Stimulated activated CD4-positive, alpha-beta T cell treated with anti-CD3 and anti-CD28 coated beads, TNF-alpha, amount 100 ng/mL, for 1 hour (primary cell): ENCODE measurements at places on chromosomes 3 and 15.

- no peak for DNase-seq
Measured at GRCh38 chr3:42529468-42529867, 27.0 kb downstream of the VIPR1 start.

DNA sequence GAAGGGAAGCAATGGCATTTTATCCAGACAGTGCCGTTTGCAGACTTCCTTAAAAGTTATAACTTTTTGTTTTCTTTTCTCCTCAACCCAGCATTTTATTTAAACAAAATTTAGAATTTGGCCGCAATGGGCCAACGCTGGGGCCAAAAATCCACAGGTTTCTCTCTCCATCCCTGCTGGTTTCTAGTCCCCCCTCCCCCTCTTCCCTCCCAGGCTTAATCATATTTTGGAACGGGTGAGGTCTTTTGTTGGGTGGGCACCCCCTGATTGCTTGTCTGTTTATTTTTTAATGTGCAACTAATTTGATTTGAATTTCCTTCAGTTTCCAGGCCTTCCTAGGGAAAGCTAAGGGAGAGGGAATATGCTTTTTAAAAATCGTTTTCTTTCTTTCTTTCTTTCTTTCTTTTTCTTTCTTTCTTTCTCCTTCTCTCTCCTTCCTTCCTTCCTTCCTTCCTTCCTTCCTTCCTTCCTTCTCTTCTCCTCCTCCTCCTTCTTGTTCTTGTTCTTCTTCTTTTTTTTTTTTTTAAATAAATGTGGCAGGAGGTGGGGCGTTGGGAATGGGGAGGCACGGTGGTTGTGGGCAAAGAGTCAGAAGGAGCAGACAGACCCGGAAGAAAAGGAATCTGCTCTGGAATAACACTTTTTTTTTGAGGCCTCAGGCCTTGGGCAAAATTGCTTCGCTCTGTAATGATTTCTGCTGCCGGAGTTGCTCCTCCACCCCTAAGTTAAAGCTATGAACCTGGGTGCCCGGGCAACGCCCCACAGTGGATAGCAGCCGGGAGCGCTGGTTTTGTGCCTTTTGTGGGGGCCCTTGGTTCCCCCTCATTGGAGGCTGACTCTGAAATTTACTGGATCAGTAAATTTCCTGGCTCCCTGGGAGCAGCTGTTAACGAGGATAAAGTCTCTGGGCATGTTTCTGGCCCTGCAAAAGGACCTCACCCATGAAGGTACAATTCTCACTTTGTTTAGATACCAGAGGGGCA lies 1.9 kb downstream of the FNDC3B start:
- no peak for DNase-seq

DNA sequence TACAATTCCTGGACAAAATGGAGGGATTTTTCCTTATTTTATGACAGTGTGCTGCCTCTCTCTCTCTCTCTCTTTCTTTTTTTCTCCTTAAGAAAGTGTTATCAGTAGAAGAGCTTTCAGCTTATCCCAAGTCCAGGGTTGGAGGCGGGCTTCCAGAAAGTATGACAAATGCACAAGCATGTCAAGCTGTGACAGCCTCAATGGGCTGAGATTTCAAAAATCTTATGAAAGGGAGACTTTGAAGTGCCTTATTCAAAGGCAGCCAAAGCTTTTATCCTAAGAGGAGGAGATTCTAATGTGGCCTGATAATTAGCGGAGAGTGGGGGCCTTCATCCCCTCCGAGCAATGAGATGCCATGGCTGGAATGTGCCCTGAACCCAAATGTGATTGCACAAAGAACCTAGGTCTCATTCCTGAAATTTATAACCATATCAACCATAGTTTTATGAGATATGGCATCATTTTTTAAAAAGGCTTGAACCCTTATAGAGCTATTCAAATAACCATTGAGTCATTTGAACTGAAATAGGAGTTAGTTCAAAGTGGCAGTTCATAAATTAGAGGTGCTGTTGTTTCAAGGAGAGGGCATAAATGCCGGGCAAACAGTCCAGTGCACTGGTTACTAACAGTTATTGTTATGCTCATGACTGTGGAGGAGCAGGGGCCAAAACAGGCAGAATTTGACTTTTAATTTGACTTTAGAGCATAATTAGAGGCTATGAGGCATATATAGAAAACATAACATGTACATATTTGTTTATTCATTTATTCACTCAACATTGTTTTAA lies 261.6 kb upstream of the THRB start:
- no peak for DNase-seq

- DNase-seq, result no peak
Measured at GRCh38 chr15:82146990-82147461, 101.2 kb upstream of the MEX3B start.

DNA sequence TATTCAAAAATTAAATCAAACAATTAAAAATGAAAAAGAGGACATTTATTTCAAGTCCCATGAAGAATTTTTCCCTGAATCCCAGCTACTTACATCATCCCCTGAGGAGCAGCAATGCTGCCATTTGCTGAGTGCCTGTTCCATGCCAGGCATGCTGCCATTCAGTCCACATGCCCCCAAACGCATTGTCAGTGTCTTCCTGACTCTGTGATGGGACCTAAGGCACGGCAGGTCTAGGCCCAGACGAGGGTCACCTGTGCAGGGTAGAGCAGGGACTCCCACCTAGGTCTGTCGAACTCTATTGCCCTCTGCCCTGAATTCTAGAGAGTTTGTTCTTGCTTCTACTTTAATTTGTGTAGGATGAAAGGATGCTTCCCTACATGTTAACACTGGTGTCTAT lies 7.0 kb downstream of the PSTPIP1 start:
- DNase-seq, result no peak

DNA sequence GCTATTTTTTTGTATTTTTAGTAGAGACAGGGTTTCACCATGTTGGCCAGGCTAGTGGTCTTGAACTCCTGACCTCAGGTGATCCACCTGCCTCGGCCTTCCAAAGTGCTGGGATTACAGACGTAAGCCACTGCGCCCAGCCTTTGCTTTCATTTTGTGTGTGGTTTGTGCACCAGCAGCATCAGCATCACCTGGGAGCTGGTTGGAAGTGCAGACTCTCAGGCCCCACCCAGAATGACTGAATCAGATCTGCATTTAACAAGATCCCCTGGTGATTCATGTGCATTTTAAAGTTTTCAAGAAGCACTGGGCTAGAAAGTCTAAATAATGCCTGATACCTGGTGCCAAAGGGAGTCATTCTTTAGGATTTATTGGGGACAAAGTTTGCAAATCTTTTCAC lies 73.4 kb upstream of the BNIP2 start:
- no peak for DNase-seq

GRCh38 chr3:56294286-56294685 lies 174.0 kb downstream of the ERC2 start:
- DNase-seq, result no peak

- DNase-seq, result no peak
Measured at GRCh38 chr3:156678197-156678596, 3.8 kb downstream of the TIPARP start.
